Activated CD8-positive, alpha-beta memory T cell treated with anti-CD3 and anti-CD28 coated beads for 1 hour (primary cell): ENCODE measurements at places on chromosomes 4 and X.

- DNase-seq = no peak
Measured at GRCh38 chr4:10030972-10031667, 9.8 kb upstream of the SLC2A9 start.

DNA sequence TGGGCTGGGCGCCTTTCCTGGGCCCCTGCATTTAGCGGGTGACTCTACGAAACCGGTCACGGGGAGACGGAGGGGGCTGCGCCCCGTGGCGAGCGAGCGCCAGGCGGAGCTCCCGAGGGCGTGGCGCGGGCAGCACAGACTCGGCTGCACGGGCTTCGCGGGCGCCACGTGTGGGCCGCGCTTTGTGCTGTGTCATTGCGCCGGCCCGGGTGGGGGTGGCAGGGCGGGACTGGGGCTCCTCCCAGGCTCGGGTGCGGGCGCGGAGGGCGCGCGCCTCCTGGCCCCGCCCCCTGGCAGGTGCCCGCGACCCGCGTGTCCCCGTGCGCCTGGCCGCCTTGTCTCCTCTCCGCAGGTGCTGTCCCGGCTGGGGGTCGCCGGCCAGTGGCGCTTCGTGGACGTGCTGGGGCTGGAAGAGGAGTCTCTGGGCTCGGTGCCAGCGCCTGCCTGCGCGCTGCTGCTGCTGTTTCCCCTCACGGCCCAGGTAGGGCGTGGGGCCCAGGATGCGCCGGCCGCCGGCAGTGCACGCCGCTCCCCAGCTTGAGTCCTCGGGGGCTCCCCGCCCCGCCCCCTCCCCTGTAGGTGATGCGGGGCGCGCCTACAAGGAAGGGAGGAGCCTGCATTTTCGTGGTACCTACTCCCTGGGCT, 651 bp downstream of the UCHL1 start:
- no peak for DNase-seq

DNA sequence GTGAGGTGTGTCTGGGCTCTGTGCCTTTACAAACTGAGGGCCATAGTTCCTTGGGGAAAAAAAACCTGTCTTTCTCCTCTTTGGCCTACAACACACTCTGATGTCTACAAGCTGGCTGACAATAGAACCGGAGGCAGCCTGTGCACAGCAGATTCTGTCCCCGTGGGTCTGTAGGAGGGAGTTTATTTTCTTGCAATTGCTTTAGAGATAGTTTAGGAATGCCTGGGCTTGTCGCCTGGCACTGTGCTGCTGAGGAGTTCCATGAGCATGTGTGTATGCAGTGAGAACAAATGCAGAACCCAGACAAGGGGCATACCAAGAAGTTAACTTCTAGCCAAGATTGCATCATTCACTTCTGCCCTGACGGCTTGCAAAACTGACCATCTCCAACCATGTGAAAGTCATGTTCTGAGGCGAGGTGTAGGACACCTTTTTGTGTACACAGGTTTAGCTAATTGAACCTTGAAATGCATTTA, 54.1 kb downstream of the CCNI start:
- no peak for DNase-seq

GRCh38 chr4:128841402-128841801, 31.9 kb downstream of the JADE1 start:
- no peak for DNase-seq

DNA sequence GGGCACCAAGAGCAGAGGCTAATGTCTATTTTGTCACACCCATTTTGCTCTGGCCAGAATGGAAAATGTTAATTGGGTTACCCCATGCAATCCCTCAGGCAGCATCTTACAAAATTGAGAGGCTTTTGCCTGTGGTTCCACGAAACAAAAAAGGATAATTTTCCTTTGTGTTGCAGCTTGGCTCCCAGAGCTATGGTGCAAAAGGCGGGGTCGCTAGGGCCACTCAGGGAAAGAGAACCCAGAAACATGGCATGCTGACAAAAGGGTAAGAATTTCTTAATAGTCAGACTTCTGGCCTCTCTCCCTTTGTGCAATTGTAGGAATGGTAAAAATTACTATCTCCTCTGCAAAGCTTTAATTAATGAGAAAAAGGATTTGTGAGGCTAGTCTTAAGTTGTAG, 119.6 kb upstream of the BANK1 start:
- no peak for DNase-seq

DNA sequence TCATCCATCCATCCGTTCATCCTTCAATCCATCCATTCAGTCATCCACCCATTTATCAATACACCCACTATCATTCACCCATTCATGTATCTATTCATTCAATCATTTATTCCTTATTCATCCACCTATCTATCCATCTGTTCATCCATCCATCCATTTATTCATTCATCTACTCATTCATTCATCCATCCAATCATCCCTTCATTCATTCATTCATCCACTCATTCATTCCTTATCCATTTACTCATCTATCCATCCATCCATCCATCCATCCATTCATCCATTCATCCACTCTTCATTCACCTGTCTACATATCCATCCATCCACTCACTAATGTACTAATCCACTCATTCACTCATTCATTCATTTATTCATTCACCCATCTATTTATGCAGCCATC, 9.5 kb downstream of the P2RY8 start:
- DNase-seq = no peak

DNA sequence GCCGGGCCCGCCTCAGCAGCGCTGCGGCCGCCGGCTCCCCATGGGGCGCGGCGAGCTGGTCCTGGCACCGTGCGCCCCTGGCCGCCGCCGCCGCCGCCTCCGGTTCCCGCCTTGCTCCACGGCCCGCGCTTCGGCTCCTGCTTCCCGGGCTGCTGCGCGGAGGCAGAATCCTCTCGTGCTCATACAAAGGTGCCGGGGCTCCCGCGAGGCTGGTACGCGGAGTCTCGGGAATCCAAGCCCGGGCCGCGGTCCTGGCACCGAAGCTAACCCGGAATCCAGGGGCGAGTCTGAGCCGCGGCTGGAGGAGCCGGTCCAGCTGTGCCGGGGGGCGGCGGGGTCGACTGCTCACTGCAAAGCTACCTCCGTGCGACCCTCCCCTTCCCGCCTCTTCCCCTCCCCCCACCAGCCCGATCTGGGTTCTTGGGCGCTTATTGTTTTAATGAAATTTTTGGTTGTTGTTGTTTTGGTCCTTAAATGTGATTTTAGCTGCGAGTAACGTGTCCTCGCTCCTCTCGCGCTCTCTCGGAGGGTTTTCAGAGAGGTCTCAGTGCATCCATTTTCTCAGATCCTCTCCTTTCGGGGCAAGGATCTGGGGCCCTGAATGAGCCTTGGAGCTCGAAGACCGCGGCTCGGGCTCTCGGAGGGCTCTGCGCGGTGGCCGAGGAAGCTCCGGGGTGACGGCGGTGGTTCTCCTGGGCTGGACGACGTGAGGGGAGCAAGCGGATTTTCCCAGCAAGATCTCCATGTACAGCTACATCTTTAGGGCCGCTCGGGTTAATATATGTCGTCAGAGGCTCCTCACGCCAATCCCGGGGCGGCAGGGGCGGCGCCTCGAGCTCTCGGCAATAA, at the start of gene HAND2:
Gene HAND2 (minus strand): TSS at position 753 of the 849 bp plus-strand sequence. CDS start 940 bp downstream, outside the sequence.
- DNase-seq = no peak

GRCh38 chr4:8201321-8201781, 2.3 kb downstream of the SH3TC1 start:
- DNase-seq = no peak

DNA sequence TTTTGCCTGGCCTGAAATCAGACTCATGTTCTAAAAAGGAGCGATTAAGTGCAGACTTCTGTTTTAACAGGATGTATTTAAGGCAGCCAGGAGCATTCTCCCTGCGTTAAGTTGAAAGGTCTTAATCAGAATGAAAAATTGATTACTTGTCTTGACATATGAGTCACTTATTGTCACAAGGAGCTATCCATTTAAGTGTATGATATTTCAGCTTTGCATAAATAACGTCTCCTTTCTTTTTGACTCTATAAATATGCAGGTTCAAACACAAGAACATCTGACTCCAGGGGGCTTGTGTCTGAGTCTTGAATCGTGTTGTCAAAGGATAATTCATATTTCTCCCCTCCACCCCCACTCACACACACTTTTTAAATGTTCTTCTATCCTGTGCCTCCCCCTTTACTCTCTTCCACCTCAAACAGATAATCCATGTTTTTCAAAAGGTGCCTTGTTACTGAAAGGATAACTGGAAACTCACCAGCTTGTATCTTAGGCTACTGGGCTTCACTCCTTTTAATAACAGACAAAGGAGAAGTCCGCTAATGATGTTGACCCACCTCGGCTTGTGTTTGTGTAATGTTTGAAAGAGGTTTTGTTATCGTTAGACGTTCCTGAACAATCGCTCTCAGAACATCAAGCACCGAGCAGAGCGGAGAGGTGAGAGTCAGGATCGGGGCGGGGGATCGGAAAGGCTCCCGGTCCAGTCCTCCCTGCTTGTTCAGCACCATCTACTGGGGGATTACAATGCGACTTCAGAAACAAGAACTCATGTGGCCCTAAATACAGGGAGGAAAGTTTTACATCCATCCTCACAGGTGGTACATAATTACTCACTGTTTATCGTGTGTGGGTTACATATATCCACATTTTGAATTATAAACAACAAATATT, 107.5 kb upstream of the RPL34 start:
- DNase-seq = no peak

- DNase-seq = no peak
Measured at GRCh38 chr4:91427171-91427570, 876.6 kb upstream of the GRID2 start.

- DNase-seq = no peak
Measured at GRCh38 chr4:76895619-76896018, 2.3 kb downstream of the SOWAHB start.

GRCh38 chr4:6834867-6835266, 52.3 kb downstream of the KIAA0232 start:
- no peak for DNase-seq

- DNase-seq = no peak
Measured at GRCh38 chr4:149983401-149983800, 94.8 kb upstream of the DCLK2 start.

GRCh38 chr4:166422475-166422874, 549.4 kb downstream of the TLL1 start:
- no peak for DNase-seq

DNA sequence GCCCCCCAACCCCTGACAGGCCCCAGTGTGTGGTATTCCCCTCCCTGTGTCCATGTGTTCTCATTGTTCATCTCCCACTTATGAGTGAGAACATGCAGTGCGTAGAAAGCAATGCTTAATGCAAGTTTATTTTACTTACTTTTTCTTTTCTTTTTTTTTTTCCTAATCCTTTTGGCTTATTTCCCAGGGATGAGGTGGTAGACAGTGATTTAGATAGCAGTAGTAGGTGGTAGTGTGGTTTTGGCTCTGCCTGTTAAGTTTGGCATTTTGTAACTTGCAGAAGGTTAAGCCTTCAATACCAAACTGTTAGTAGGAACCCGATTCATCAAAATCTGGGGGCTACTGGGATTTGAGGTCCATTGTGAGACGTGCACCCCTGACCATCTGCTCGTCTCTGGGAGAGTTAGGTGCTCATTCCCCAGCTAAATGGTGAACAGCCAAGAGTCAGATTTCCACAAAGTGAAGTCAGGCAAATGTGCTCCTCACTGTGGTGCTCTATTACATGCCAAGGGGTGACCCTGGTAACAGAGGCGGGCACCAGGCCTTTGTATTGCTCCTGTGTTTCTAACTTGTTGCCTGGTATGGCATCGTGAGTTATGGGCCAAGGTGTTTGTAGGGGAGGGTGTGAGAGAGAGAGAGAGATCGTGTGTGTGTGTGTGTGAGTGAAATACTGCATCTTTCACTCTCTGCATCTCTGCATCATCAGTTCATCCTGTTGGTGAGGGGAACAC, 70.3 kb downstream of the PHOX2B start:
- DNase-seq = no peak

DNA sequence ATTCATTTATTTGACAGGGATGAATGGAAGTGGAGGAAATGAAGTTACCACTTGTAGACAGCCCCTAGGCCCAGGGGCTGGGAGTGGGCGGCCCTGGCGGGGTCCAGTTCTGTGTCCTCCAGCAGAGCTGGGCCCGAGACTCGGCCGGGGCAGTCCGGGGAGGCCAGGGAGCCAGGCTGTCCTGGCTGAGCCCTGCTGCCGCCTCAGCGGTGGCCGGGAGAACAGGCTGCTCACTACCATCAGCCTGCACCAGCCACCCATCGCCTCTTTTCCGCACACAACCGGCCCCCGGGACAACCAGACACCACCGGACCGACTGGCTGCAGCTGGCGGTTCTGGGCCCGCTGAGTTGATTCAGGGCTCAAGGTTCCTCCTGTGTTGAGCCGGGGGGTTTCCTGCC, 25.6 kb downstream of the CLDN34 start:
- no peak for DNase-seq

GRCh38 chr4:169236078-169236477, 34.7 kb downstream of the SH3RF1 start:
- no peak for DNase-seq

DNA sequence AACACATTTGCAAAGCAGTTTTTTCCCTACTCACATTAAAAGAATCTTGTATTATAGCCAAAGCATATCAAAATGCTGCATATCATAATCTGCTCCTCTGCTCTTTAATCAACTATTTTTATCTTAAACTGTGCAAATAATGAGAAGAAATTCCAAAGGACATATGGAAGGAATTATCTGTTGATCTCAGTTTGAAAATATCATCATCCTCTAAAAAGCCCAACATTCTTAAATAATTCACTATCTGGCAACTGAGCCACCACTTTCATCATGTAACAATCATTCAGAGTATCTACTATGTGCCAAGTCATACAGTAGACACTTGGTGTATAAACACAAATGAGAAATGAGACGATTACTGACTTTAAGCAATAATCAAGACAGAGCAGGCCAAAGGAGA, 63.0 kb downstream of the PRSS12 start:
- no peak for DNase-seq

GRCh38 chr4:136392576-136392975, 1139.7 kb downstream of the PCDH18 start:
- no peak for DNase-seq
